ENCODE measurements at places on chromosomes 16 and 17. TPM values are rescaled to one million over a fixed set of nuclear protein-coding genes. Genes with fewer than 3 reads are reported as not detected.

GRCh38 chr16:53832896-53833544 lies 129.1 kb downstream of the FTO start:
- no peak for DNase-seq

DNA sequence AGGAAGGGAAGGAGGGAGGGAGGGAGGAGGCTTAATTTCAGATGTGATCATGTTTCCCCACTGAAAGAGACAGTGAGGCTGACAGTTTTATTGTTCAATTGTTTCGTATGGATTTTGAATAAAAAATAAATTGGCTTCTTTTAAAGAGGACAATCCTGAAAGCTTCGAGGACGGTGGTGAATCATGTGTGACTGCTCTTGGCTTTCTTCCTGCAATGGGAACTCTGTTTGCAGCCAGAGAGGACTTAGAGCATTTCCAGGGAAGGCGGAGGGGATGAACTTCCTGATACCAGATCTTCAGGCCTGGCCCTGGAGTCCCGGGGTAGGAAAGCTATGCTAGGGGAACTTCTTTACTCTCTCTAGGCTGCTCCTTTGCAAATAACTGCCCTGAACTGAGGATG lies 72.8 kb upstream of the C16orf82 start:
- DNase-seq, result no peak

The GRIN2A gene
- polyA plus RNA-seq, result not detected

DNA sequence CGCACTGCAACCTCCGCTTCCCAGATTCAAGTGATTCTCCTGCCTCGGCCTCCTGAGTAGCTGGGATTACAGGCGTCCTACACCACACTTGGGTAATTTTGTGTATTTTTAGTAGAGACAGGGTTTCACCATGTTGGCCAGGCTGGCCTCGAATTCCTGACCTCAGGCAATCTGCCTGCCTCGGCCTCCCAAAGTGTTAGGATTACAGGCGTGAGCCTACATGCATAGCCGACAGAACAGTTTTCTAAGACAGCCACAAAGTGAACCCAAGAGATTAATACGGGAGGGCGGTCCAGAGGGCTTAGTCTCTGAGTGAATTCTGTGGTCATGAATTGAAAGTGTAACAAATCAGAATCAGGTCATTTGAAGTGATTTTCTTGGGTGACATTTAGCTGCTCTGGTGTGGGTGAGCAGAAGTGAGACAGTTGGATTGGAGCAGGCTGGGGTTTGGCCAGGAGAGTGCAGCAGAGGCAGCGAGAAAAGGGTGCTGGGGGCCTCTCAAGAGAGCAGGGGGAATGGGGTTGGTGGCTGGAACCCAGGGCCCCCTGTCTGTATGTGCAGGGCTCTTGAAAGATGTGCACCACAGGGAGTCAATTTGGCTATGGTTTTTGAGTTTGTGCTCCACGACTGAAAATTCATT lies 231.4 kb upstream of the WSCD1 start:
- DNase-seq, result no peak

DNA sequence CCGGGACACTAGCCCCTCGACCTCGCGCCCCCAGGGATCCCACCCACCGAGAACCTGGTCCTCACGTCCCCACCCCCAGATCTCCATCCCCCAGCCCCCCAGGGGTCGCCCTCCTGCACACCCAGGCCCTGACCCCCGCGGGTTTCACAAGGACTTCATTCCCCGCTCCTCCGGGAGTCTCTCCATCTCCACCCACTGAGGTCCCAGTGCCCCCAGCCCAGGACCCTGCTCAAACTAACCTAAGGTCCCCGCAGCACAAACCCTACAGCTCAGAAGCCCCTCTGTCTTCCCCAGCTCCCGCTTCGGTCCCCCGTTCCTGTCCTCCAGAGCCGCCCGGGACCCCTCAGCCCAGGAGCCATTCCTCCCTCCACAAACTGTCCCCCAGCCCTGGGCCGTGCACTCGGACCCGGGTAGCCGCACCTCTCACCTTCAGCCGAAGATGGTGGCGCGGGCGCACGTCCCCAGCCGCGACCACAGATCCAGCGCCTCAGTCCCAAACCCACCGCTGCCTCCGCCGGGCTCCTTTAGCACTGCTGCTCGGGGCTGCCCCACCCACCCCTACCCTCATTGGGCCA lies at the start of gene MYH10:
Gene MYH10, minus strand, starts transcription at position 499 of the 575 bp plus-strand sequence. CDS start 7,479 bp downstream, outside the sequence.
- peak; percentile 0 for DNase-seq

- DNase-seq, result no peak
Observed at GRCh38 chr17:9173386-9173983, 152.2 kb downstream of the NTN1 start.

The RGS9 gene
- 1.6 TPM for polyA plus RNA-seq

- DNase-seq, result no peak
Observed at GRCh38 chr16:73058221-73058615, 10.3 kb upstream of the ZFHX3 start.

DNA sequence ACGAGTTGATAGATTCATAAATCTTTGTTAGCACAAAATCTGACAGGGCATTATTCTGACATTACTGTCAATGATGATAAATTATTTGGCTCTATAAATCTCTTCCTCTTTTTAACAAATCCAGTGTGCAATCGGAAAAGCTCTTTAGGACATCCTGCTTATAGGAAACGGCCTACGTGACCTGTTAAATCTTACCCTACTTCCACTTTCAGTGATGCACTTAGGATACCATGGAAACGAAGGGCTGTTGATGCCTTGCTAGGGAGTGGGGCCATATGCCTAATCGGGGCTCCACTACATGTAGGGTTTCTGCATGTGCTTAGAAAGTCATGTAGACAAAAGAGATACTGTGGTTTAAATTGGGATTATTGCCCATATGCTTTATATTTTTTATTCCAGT lies 27.2 kb downstream of the ZNF594 start:
- DNase-seq, result no peak

DNA sequence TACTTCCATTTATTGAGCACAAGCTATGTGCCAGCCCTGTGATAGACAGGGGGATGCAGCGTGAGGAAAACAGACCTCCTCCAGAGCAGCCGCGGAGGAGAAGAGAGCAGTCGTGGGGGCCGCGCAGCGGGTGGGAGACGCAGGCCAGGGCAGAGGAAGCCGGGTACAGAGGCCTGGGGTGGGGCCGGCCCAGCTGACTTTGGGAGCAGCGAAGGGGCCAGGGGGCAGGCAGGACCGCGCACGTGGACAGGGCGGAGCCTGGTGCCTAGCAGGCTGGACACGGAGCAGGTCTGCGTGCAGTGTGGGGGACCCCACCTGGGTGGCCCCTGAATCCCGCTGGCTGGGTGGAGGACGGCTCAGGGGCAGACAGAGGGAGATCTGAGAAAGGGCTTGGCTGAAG lies 46.2 kb downstream of the ZFPM1 start:
- no peak for DNase-seq

DNA sequence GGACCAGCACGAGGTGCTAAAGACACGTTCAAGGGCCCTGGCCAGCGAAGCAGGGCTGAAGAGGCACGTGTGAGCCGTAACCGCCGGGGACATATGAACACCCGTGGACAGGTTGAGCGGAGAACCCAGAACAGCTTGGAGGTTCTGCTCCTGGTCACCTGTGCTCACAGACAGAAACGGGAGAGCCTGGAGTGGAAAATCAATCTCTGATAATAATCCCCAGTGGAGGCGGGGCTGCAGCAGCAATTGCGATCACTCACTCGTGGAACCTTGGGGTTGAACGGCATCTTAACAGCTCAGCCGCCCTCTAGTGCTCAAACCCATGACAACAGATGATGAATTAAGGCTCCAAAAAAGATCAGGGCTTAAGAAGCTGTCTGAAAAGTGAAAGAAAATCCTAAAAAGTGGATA lies 25.6 kb downstream of the WIPI1 start:
- peak; percentile 61 for DNase-seq

DNA sequence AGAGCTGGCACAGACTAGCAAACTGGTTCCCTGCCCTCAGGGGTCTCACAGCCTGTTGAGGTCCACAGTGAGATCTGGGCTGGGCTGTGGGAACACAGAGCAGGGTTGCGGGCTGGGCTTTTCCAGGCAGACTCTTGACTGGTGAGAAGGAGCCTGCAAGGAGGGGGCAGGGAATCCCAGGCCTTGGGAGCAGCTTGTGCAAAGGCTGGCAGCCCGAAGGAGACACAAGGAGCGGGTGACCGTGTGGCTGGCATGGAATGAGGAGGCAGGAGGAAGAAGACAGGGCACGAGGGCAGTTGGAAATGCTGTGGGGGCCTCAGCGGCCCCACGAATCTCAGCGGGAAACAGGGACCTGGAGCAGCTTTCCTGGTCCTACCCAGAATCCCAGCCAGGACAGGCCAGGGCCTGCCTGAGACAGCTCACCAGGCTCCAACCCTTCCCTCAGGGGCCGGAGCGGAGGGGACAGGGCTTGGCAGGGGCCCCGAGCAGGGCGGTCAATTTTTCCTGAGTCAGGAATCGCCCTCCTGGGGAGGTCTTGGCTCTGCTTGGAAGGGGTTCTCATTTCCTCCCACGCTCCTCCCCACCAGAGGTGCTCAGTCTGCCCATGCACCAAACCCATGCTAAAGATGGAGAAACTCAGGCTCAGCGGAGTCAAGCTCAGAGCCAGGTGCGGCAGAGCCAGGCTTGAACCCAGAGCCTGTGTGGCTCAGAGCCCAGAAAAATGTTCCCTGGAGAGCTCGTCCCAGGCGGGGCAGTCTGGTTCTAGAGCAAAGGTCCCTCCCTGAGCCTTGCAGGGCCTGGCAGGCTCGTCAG lies 9.2 kb upstream of the SNN start:
- no peak for DNase-seq

DNA sequence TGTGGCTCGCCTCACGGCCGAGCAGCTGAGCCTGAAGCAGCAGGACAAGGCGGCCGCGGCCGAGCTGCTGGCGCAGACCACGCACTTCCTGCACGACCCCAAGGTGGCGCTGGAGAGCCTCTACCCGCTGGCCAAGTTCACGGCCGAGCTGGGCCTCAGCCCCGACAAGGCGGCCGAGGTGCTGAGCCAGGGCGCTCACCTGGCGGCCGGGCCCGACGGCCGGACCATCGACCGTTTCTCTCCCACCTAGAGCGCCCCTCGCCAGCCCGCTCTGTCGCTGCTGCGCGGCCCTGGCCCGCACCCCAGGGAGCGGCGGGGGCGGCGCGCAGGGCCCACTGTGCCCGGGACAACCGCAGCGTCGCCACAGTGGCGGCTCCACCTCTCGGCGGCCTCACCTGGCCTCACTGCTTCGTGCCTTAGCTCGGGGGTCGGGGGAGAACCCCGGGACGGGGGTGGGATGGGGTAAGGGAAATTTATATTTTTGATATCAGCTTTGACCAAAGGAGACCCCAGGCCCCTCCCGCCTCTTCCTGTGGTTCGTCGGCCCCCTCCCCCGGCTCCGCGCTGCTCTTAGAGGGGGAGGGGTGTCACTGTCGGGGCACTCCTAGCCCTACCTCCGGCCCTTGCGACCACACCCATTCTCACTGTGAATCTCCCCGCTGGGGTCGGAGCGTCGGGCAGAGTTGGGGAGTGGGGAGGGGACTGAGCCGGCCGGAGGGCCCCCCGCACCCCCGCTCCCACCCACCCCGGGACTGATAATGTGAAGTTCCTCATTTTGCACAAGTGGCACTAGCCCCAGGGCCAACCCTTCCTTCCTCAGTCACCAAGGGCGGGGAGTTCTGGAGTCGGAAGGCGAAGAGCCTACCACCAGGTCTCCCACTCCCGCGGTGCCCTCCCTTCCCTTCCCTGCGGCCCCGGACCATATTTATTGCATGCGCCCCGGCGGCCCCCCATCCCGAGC lies 4.0 kb downstream of the HIC1 start:
- peak; percentile 53 for DNase-seq

GRCh38 chr17:65876985-65877384 lies 314.9 kb downstream of the CEP112 start:
- no peak for DNase-seq

The COQ9 gene
- polyA plus RNA-seq, result 26.8 TPM

The NLGN2 gene
- polyA plus RNA-seq, result 0.08 TPM

DNA sequence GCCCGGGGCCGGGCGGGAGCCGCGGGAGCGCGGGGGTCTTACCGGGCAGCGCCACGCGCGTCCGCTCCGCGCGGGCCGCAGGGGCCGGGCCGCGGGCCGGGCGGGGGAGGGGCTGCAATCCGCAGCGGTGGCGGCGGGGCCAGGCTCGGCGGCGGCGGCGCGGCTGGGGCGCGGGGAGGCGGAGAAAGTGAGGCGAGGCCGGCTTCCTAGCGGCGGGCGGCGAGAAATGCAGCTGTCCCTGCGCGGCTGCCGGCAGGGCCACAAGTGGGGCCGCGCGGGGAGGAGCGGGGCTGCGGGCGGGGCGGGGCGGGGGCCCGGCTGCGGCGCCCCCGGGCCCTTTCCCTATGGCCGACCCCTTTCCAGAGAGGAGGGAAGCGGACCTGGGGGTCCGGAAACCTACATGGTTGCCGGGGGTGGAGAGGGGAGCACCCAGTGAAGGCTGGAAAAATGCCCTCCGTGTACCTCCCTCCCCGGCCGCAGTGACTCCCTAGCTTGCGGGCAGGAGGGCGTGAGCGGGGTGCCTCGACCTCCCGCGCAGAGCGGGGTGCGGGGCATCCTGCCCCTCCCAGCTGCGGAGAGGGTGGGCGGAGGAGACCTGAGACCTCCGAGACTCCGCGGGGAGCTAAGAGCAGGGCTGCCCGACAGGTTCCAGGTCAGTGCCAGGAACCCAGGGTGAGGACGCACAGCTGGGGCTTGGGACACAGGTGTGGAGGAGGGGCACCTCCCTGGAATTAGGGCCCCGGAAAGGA lies at the start of gene CUEDC1:
Gene CUEDC1, minus strand, starts transcription at position 230 of the 749 bp plus-strand sequence. CDS start 69,848 bp downstream, outside the sequence.
- peak; percentile 45 for DNase-seq

The TMEM92 gene
- not detected for polyA plus RNA-seq

- DNase-seq, result no peak
Observed at GRCh38 chr17:76847031-76847430, 21.2 kb upstream of the MGAT5B start.

The MYH1 gene
- polyA plus RNA-seq, result not detected

The KRT20 gene
- polyA plus RNA-seq, result not detected

All from CD4-positive, alpha-beta memory T cell (primary cell).